Activated T-cell treated with anti-CD3 and anti-CD28 coated beads for 24 hours (primary cell): ENCODE measurements at places on chromosomes 11 and 22.

DNA sequence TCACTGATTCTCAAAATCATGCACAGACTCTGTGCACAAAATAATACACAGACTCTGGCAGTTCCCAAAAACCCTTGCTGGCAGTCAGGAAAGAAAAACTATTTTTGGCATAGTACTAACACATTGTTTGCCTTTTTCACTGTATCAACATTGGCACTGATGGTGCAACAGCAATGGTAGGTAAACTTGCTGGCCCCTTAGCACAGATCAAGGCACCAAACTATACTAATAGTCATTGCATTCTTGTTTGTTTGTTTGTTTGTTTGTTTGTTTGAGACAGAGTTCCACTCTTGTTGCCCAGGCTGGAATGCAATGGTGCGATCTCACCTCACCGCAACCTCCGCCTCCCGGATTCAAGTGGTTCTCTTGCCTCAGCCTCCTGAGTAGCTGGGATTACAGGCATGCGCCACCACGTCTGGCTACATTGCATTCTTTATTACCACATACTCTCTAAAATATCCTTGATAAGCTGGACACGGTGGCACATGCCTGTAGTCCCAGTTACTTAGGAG, 81.0 kb upstream of the SLC6A5 start:
- DNase-seq: no peak

DNA sequence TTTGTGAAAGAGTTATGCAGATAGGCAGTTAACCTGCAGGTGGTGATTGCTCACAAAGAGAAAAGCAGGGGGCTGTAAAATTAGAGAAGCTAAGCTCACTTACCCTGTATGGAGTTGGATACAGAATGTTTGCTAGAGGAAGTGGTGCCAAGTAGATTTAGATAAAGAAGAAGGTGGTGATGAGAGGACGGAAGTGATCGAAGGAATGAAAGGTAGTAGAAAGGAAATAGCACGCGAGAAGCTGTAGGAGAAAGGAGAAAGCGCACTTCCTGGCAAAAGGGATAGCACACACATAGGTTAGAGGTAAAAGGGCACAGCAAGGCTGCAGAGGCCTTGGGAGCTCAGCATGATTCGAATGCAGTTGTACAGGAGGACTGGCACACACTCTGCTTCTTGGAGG, 87.3 kb upstream of the CTSC start:
- DNase-seq: no peak

- no peak for DNase-seq
These were observed 32.5 kb downstream of the MPPED2 start for GRCh38 chr11:30553521-30554110.

- DNase-seq: no peak
These were observed 407.0 kb upstream of the B3GAT1 start for GRCh38 chr11:134819041-134819440.

DNA sequence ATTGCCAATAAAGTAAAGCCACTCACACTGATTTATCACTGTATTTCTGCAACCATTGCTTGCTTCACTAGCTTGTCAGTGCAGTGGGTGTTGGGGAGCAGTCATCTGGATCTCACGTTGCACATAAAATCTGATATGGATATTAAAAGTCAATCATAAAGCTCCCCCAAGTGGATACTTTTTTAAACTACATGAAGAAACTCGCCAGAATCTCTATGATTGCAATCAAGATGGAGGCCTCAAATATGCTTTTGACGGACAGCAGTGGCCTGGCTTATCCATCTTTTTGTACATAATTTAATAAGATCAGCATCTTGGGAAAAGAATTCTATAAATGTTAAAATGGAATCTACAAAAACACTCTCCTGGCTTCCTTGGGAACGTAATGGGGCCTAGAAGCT, 137.7 kb downstream of the WT1 start:
- no peak for DNase-seq

GRCh38 chr11:131195661-131196517, 174.5 kb upstream of the NTM start:
- no peak for DNase-seq

DNA sequence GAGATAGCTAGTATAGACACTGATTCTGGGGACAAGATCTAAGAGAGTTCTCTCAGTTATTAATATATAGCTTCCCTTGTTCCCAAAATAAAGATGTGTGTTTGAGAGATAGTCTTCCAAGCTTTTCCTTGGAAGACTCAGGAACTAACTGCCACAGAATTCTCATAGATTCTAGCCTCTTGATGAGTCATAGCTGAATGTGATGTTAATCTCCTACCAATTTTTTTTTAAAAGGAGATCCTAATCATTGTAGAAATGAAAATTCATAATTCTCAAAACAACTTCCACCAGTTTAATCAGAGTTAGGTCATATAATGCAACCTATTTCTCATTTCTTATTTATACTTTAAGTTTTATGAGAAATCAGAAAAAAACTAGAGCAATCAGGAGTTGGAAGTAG, 148.8 kb downstream of the JRKL start:
- no peak for DNase-seq

- DNase-seq: no peak
These were observed 406.3 kb downstream of the CADM1 start for GRCh38 chr11:115097796-115098408.

GRCh38 chr11:109486129-109486528, 64.1 kb downstream of the C11orf87 start:
- no peak for DNase-seq

DNA sequence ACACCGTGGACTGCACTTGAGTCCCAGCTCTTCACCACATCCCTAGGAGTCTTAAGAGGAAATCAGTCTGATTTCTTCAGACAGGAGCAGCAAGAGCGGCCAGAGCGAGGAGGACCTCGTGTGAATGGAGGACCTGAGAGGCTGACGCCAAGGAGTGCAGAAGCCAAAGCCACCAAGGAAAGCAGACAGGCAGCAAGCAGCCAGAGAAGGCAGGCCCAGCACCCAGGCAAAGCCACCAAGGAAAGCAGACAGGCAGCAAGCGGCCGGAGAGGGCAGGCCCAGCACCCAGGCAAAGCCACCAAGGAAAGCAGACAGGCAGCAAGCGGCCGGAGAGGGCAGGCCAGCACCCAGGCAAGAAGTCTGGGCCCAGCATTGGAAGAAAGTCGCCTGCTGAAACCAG, 11.8 kb downstream of the CYB561A3 start:
- no peak for DNase-seq

- no peak for DNase-seq
These were observed 3.1 kb downstream of the TRMT112 start for GRCh38 chr11:64314146-64314804.

- DNase-seq: no peak
These were observed 6.4 kb upstream of the C11orf96 start for GRCh38 chr11:43936076-43936475.
